ENCODE measurements at places on chromosomes 7 and 10.

- no peak for DNase-seq
Observed at GRCh38 chr7:138170959-138171703, 94.9 kb downstream of the AKR1D1 start.

DNA sequence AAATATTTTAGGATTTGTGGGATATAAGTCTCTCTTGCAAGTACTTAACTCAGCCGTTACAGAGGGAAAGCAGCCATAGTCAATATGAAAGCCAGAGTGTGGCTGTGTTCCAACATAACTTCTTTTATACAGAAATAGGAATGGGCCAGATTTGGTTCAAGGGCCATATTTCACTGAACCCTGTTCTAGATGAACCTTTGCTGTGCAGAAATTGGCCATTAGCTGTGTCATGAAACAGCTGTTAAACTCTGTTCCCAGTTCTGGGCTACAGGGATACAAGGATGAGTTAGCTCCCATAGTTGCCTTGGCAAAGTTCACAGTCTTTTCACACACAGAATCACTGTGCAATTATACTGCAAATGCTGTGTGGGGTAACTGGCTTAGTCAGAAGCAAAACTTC, 213.9 kb upstream of the LRRN3 start:
- DNase-seq = no peak

- DNase-seq = no peak
Observed at GRCh38 chr10:90937645-90938258, 16.9 kb upstream of the ANKRD1 start.

- no peak for DNase-seq
Observed at GRCh38 chr7:47080816-47081215, 501.1 kb downstream of the TNS3 start.

GRCh38 chr10:45423976-45424499, 50.0 kb downstream of the ALOX5 start:
- no peak for DNase-seq

DNA sequence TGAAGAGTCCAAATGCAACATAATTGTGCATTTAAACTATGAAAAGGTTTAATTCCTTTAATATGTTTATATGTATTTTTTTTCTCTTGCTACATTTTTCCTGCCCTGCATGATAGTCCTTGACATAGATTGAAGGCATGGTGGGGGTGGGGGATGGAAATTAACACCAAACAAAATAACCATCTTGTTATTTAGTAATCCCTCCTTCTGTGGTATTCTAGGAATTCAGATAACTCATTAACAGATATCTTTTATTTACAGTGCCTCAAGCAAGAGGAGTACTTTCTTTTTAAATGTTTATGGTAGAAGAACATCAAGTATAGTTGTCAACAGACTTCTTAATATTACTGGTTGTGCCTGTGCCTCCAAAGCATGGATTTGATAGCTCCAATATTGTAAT, 337.6 kb upstream of the SEMA3A start:
- DNase-seq = no peak

GRCh38 chr10:130105724-130106123, 4.9 kb downstream of the C10orf143 start:
- no peak for DNase-seq

GRCh38 chr7:139426258-139427028, 57.0 kb downstream of the KLRG2 start:
- DNase-seq = no peak

DNA sequence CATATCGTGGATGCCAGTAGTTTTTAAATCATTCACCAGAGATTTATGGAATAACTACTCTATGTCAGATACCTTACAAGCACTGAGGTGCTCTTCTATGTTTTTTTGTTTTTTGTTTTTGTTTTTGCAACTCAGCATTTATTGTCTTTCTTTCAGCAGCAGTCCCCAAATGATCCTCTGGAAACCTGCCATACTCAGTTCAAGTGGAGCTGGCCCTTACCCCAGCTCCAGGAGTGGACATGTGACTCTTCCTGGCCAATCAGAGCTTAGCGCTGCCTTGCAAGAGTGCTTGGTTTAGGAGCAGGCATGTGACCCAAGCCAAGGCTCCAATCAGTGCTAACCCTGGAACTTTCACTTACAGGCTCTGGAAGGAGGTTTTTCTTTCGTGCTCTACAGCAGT, 356.6 kb upstream of the ZMIZ1 start:
- DNase-seq = no peak

DNA sequence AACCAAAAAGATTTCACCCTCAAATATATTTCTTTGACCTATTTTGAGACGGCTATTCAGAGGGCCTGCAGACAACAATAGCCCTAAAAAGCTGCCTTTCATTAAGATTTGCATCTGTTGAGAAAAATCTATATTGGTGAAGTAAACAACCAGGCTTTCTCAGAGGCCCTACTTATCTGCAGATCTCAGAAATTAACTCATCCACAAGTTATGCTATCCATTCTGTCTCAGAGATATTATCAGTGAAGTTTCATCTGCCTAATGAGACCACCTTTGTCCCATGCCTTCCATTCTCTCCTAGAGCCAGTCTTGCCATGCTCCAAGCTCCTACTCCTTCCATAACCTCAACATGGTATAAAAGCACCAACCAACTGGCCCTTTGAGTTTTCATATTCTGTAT, 130.3 kb downstream of the CACNA2D1 start:
- DNase-seq = no peak

- no peak for DNase-seq
Observed at GRCh38 chr10:132054564-132054963, 11.2 kb upstream of the JAKMIP3 start.

DNA sequence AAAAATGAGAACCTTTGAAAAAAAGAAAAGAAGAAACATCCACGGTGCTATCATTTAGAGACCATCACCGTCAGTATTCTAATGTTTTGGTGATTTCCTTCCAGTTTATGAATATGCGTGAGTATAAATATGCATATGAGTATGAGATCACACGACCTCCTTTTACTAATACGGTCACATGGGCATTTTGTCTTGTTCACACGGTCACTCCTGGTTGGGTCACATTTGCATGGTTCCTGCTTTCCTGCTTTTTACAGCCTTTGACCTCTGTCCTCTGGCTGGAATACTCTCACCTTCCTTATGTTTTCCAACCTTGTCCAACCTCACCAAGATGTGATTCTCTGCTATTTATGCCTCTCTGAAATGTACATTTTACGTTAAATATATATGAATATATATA, 25.3 kb upstream of the LMTK2 start:
- no peak for DNase-seq

DNA sequence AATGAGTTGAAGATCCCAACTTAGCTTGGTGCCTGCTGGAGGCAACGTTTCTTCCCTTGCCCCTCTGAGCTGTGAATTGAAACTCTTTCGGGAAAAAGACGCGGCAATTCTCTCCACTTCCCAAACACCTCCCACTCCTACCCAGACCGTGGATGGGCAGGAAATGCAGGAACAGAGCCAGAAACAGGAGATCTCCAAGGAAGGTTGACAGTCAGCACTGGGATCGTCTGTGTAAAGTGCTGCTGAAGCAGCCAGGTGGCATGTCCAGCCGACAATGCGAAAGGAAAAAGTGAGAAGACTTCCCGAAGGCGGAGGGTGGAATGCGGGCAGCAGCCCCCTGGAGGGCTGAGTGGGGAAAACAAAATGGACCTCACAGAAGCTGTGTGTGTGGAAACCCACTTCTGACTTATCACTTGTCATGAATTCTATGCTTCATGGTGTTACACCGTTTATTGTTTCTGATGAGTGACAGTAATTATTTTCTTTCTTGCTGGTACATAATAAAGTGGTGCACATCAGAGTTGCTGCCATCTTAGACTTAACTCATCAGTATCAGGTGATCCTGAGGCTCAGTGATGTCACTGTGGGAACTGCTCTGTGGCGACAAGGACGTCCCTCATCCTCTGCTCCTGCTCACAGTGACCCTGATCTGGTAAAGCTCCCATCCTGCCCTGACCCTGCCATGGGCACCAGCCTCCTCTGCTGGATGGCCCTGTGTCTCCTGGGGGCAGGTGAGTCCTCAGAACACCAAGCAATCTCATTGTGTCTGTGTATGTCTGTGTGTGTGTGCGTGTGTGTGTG, 220.5 kb upstream of the PRSS1 start:
- no peak for DNase-seq

- no peak for DNase-seq
Observed at GRCh38 chr10:33706191-33706590, 371.7 kb upstream of the NRP1 start.

GRCh38 chr7:38294926-38295325, 21.5 kb upstream of the TARP start:
- no peak for DNase-seq

GRCh38 chr7:28316489-28316888, 95.8 kb upstream of the CREB5 start:
- no peak for DNase-seq

DNA sequence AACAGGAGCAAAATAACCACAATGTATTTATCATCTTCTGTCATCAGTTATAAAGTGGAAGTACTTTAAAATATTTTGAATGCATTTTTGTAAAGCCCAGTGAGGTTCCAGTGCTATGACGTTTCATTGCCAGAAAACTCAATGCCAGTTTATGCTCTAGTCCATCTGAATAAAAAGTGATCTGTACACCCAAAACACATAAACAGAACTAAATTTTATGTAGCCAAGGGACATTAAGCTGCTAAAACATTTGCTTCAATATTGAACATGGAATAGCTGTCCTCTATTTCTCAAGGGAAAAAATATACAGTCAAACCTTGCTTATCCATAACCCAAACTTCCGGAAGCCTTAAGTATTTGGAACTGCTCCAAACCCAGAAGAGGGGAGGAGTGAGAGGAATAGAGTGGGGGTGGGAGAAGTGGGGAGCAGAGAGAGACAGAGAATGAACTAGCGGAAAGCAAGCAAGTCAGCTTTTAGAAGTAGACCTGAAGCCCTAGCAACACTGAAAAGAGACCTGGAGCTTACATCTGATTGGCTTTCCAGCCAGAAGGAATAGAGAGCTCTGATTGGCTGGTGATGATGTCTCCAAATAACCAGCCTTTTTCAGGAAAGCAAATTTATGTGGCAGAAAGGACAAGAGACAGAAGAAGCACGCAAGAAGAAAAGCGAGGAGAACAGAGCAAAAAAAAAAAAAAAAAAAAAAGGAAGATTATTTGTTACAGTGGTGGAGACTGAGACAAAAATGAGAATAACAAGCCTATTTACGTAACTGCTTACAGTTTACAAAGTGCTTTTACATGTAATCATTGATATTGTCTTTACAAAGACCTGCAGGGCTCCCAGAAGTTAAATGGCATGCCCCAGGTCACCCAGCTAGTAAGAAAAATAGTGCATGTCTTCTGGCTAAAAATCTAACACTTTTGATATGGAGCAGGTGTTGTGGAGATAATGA, 196.0 kb downstream of the RNLS start:
- no peak for DNase-seq

GRCh38 chr7:120554960-120555571, 282.1 kb downstream of the KCND2 start:
- DNase-seq = no peak

All from stimulated activated CD8-positive, alpha-beta memory T cell treated with anti-CD3 and anti-CD28 coated beads, Interleukin-15, amount 100 ng/mL, for 1 hour (primary cell).